ENCODE measurements at places on chromosomes 5 and 9.

- DNase-seq = no peak
These were observed 155.4 kb downstream of the PAM start for GRCh38 chr5:102910240-102911226.

- DNase-seq = no peak
These were observed 145.5 kb downstream of the ERCC6L2 start for GRCh38 chr9:96020792-96021550.

DNA sequence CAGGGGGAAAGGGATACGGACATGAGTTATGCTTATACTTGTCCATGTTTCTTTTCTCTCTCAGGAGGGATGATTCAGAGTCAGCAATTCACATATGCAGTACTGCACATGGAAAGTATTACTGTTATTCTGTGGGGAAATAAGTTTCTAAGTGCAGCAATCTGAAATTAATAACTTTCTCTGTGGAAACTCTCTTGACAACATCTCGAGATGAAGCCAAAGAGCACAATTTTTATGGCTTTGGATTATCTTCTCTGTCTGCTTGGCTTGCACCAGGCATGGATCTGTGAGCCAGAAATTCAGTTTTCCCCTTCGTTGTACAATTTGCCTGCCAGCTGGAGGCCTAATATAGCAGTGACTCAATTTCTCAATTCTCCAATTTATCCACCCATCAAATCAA lies 2.5 kb upstream of the NDFIP1 start:
- DNase-seq = no peak

GRCh38 chr5:133026664-133027153 lies 360 bp upstream of the ZCCHC10 start:
- DNase-seq = no peak

DNA sequence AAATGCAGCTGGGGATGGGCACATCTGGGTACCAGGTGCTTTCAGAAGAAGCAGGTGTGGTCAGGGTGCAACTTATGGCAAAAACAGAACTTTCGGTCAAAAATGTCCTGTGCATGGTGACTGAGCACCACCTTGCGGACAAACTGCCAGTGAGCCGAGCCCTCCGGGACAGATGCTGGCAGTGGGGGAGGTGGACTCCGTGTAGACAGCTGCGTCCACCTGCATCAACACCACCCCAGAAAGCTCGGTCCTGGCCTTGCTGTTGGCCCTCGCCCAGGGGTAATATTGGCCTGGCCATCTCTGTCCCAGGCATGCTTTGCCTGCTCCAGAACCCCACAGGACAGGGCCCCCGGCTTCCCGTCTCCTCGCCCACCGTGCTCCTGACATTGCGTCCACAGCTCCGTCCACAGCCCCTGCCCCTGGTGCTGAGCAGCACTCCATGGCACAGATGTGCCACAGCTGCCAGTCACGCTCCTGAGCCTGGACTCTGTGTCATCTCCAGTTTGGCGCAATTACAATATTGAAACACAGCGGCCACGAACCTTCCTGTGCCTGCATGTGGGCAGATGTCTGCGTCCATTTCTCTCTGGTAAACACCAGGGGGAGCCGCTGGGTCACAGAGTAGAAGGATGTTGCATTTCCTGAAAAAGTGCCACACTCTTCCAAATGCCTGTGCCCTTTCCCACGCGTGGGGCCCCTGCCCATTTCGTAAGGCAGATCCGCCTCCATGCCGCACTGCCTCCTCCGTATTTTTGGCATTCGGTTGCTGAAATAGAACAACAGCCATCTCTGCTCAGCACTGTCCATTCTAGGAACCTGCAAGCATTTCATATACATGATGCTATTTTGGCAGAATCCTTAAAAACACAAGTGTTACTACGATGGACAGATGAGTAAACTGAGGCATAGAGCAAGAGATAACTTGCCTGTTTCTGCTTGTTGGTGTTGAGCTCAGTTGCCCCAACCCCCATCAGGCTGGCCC lies 33.4 kb upstream of the SLC6A19 start:
- DNase-seq = peak; percentile 68

DNA sequence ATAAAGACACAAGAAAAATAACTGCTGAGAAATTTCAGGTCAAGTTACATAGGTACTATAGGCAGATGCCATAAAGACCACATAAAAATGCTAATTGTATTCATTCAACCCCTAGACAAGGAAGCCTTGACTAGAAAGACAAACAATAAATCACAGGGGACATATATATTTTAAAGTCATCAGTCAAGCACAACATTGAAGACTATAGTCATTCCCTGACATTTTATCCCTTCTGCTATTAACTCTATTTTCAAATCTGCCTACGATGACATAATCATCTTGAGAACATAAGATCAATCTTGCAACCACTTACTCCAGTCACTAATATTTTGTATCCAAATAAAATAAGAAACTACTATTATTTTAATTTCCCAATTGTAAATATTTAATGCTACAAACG lies 38.3 kb downstream of the FAM13B start:
- no peak for DNase-seq

DNA sequence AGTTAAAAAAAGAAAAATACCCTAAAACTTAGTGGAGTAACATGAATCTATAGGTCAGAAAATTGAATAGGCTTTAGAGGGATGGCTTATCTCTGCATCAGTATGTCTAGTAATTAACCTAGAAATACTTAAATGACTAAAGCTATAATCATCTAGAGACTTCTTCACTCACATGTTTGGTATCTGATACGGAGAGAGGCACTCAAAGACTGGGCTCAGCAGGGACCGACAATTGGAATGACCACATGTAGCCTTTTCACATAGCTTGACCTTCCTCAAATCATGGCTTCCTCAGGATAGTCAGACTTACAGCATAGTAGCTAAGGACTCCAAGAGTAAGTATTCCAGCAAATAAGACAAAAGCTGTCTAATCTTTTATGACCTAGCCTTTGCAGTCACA lies 105.3 kb upstream of the RORB start:
- no peak for DNase-seq
